ENCODE measurements at places on chromosomes 5 and 9.

DNA sequence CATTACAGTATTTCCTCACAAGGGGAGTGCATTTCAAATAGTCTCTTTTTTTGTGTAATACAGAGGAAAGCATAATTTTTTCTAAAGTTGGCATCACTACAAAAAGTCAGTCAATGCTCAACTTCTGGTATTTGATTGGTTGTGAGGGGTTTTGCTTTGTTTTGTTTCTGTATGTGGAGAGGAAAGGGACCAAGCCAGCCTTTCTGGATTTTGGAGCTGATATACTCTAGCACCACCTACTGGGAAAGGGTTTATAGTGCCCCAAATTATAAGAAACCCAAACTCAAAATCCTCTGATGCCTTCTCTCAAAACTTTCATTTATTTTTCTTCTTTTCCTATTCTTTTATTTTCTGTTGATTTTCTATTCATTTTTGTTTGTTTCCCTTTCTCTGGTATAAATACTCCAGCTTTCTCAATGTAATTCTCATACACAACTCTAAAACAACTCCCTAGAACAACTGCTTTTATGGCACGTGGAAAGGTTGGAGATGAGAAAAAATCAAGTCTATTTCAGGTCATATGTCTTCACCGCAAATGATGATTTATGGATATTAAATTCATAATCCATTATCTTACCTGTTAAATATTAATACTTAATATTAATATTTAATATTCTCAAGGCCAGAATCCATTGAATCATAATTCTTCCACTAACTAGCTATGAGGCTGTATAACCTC is 69.5 kb upstream of the ANXA1 start:
- DNase-seq = no peak

GRCh38 chr5:100553209-100553608 is 18.0 kb downstream of the FAM174A start:
- no peak for DNase-seq

GRCh38 chr9:136711751-136712689 is at the start of gene DIPK1B:
DIPK1B (plus strand) TSS chr9:136712572; CDS start chr9:136712666, 94 bp downstream.
- DNase-seq = peak; percentile 38

- peak; percentile 64 for DNase-seq
Observed at GRCh38 chr5:132019857-132020555, 8.5 kb upstream of the ACSL6 start.

GRCh38 chr5:127695346-127695745 is 7.8 kb upstream of the CCDC192 start:
- no peak for DNase-seq

DNA sequence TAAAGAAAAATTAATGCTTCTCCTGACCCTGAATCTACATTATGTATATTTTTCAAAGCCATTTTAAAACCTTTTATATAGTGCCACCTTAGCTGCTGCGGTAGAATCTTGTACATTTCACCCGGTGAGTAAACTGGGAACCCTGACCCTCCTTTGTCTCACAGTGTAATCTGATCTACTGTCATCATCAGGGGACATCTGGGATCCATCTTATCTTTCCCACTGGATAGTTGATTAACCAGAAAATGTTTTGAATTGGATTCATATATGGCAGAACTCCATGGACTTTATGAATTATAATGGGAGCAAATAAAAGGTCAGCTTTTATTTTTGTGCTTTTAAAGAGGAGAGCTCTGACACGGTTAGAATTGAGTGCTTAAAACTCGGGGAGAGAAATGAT is 95.0 kb downstream of the ADAMTSL1 start:
- no peak for DNase-seq

- DNase-seq = no peak
Observed at GRCh38 chr5:79512471-79513307, 1.2 kb downstream of the HOMER1 start.

- no peak for DNase-seq
Observed at GRCh38 chr9:11192993-11193392, 580.2 kb upstream of the PTPRD start.

GRCh38 chr9:121286973-121287741 is 19.2 kb downstream of the GSN start:
- DNase-seq = peak; percentile 20

- DNase-seq = no peak
Observed at GRCh38 chr5:37080697-37081096, 168.5 kb downstream of the CPLANE1 start.

GRCh38 chr5:178489271-178489976 is 100.8 kb downstream of the COL23A1 start:
- no peak for DNase-seq

DNA sequence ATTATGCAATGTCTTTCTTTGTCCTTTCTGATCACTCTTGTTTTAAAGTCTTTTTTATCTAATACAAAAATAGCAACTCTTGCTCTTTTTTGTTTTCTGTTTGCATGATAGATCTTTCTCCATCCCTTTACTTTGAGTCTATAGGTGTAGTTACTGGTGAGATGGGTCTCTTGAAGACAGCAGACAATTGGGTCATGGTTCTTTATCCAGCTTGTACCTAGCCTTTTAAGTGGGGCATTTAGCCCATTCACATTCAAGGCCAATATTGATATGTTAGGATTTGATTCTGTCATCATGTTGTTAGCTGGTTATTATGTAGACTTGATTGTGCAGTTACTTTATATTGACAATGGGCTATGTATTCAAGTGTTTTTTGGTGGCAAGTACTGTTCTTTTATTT is 245.9 kb upstream of the TARS1 start:
- DNase-seq = no peak

DNA sequence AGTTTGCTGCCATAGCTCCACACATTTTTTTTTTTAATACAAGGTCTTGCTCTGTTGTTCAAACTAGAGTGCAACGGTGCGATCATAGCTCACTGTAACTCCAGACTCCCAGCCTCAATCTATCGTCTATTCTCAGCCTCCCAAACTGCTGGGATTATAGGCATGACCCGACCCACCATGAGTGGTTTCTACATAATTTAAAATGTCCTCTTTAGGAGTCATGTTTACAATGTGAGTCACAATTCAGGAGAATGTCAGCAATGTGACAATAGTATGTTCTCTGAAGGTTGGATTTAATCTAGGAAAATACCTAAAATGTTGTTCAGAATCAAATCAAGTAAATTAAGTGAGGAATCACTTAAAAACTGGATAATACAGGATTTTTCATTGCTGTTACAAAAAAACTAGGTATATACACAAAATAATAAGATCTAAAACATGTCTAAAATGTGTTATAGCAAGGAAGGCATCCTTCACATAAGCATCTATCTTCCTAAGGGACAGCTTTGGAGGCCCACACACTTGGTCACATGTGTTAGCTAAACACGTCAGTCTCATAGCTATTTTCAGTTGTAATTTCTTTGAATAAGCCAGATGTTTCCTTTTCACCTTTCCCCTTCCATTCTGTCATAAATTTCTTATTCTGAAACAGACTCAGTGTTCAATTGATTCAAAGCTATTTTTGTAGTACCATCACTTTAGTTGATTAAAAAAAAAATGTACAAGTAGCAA is 30.0 kb upstream of the ELAVL2 start:
- no peak for DNase-seq

DNA sequence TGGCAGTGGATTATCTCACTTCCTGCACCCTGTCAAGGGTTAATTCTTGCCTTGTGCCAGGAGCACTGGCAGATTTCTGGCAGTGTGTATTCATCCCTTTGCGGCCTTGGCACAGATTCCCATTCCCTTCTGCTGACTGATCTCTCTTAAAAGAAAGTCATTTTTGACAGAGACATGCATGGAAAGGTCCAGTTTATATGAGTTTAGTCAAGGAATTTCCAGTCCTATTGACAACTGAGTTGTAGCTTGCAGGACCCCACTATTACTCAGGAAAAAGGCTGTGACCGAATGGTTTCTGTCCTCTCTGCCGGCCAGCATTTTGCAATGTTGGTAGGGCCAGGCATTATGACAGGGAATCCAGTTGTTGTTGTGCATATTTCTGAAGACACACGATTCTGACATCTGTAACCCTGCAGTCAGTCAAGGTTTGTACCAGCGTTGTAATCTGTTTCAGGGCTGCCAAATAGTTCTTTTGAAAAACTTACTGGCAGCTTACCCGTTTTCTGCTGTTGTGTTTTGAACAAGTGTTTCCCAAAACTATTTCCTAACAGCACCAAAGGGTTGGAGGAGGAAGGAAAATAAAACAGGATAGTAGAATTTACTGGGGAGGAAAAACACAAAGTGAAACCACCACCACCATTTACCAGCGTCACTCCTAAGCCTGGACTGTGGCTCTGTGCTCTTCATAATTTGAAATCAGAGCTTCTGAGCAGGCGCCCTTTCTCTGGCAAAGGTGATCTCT is 243.4 kb upstream of the KLF4 start:
- no peak for DNase-seq

- DNase-seq = no peak
Observed at GRCh38 chr5:107263387-107264018, 407.2 kb downstream of the EFNA5 start.

Data from activated naive CD8-positive, alpha-beta T cell treated with anti-CD3 and anti-CD28 coated beads, Interleukin-2, amount 10 ng/mL, durations not matched to agents 7 days and 5 days (primary cell).